ENCODE measurements at places on chromosomes 2 and 18. TPM values are rescaled to one million over a fixed set of nuclear protein-coding genes. Genes with fewer than 3 reads are reported as not detected.

DNA sequence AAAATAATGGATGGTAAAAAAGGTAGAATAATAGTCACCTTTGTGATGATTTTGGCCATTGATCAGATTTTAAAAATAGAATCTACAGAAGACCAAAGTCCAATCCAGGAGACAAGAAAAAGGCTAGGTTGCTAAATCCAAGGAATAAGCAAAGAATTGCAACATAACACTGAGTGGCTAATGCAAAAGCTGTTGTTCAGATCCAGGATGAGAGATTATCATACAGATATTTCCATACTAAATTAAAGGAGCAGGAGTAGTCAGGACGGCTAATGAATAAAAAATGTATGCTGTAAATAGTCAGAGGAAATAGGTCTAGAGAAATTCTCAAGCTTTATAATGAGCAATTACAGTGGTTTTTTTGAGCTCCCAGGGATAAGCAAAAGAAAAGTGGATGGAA lies 745.9 kb upstream of the ACVR2A start:
- DNase-seq: no peak

DNA sequence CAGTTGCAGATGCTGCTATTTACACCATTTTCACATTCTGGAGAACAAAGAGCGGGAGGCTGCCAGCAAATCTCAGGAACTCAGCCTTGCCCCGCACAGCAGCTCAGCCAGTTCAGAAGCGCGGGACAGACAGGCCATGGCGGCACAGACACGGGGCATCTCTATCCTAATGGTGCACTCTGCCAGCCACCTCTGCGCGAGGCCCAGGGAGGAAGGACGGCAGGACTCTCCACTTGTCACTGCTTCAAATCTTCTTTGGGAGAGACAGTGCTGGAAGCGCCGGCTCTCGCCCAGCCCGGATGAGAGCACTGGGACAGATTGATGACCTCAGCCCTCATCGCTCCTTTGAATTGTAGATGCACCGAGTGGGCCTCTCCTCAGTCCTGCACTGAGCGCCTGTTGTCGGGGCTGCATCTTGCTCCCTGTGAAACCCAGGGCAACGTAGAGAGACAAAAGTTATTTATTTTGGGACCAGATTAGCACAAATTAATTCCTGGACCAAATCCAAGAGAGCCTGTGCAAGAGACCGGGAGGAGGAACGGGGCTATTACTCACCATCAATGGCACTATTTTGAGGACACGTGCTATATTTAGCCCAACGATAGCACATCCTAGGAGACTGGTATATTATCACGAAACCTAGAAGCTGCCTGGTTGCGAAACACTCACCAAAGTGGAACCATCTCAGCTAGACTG lies 211.4 kb upstream of the SMIM21 start:
- no peak for DNase-seq

The RNF125 gene
- 2.3 TPM for total RNA-seq

The ASB18 gene
- not detected for total RNA-seq

The LYPD6B gene
- 5.4 TPM for total RNA-seq
